ENCODE measurements at places on chromosomes 11 and 22. TPM values are rescaled to one million over a fixed set of nuclear protein-coding genes. Genes with fewer than 3 reads are reported as not detected.

The TMEM191B gene
- 0.48 TPM for total RNA-seq

The RAB38 gene
- total RNA-seq = 8.4 TPM

The SLC35E4 gene
- total RNA-seq = 3.8 TPM

The FAT3 gene
- total RNA-seq = 0.13 TPM

The NDUFC2 gene
- 187 TPM for total RNA-seq

The BEST1 gene
- total RNA-seq = 0.13 TPM

The DTX4 gene
- total RNA-seq = 25.8 TPM

The DCHS1 gene
- 0.64 TPM for total RNA-seq

The MRGPRX2 gene
- total RNA-seq = not detected

The CABP7 gene
- 0.05 TPM for total RNA-seq

The MPPED1 gene
- not detected for total RNA-seq

The GGT5 gene
- not detected for total RNA-seq

GRCh38 chr11:72629266-72629665, 45.0 kb downstream of the PDE2A start:
- H3K4me1 ChIP-seq = no peaks in the 10 kb centered on the region
- no peak overlapping the region for H3K4me3 ChIP-seq
- no peak overlapping the region for H3K27ac ChIP-seq
- H3K27me3 ChIP-seq = peaks cover 2% of the 10 kb centered on the region
- H3K36me3 ChIP-seq = no peaks in the 10 kb centered on the region

GRCh38 chr11:58830673-58831301, 13.7 kb downstream of the GLYATL2 start:
- H3K36me3 ChIP-seq = no peaks in the 10 kb centered on the region
- no peaks in the 10 kb centered on the region for H3K27me3 ChIP-seq
- H3K27ac ChIP-seq = no peak overlapping the region
- H3K4me3 ChIP-seq = no peak overlapping the region
- H3K4me1 ChIP-seq = no peaks in the 10 kb centered on the region
- no peak for DNase-seq

DNA sequence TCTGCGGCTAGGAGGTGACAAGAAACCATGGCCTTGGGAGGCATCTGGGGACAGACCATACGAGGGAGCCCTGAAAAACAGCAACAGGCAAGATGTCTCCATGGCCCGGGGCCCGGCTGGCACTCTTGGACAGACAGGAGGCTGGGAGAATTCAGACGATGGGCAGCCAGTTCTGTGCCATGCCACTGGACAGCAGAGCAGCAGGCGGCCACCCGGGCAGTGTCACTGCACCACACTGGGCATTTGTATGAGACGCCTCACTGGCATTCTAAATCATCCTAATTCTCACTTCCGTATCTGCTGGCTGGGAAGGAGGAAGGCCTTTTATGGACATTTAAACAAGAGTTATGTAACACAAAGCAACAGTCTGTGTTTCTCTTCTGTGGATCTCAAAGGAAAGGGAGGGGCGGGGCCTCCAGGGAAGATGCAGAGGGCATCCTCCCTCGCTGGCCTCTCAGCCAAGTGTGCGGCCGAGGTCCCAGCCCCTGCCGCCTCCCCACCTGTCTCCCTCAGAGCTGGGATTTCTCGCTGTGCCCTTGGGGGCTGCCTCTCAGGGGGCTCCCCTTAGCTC, 350.3 kb downstream of the SHANK2 start:
- no peaks in the 10 kb centered on the region for H3K36me3 ChIP-seq
- no peak overlapping the region for H3K27ac ChIP-seq
- DNase-seq = no peak

DNA sequence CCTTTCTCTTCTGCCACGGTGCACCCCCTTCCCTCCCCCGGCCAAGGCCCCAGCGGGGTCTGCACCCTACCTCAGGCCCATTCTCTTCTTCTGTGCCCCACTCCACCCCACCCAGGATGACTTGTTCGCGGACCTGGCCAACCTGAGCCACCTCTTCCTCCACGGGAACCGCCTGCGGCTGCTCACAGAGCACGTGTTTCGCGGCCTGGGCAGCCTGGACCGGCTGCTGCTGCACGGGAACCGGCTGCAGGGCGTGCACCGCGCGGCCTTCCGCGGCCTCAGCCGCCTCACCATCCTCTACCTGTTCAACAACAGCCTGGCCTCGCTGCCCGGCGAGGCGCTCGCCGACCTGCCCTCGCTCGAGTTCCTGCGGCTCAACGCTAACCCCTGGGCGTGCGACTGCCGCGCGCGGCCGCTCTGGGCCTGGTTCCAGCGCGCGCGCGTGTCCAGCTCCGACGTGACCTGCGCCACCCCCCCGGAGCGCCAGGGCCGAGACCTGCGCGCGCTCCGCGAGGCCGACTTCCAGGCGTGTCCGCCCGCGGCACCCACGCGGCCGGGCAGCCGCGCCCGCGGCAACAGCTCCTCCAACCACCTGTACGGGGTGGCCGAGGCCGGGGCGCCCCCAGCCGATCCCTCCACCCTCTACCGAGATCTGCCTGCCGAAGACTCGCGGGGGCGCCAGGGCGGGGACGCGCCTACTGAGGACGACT, 15.9 kb downstream of the RTN4RL2 start:
- peaks cover 24% of the 10 kb centered on the region for H3K4me1 ChIP-seq
- H3K36me3 ChIP-seq = no peaks in the 10 kb centered on the region
- H3K27me3 ChIP-seq = no peaks in the 10 kb centered on the region
- peak overlapping the region; percentile 55 for H3K27ac ChIP-seq
- peak overlapping the region; percentile 57 for H3K4me3 ChIP-seq
- DNase-seq = no peak

- no peak overlapping the region for H3K4me3 ChIP-seq
- no peaks in the 10 kb centered on the region for H3K4me1 ChIP-seq
- no peak overlapping the region for H3K27ac ChIP-seq
- no peaks in the 10 kb centered on the region for H3K27me3 ChIP-seq
Measured at GRCh38 chr11:27116684-27117083, 76.1 kb downstream of the BBOX1 start.

- H3K27ac ChIP-seq = no peak overlapping the region
- H3K36me3 ChIP-seq = no peaks in the 10 kb centered on the region
- H3K27me3 ChIP-seq = no peaks in the 10 kb centered on the region
- H3K4me1 ChIP-seq = no peaks in the 10 kb centered on the region
- DNase-seq = no peak
Measured at GRCh38 chr11:69797737-69798528, 21.3 kb downstream of the FGF3 start.

GRCh38 chr11:115896084-115896483, 391.9 kb upstream of the CADM1 start:
- DNase-seq = no peak
- H3K4me3 ChIP-seq = no peak overlapping the region
- H3K4me1 ChIP-seq = peaks cover 14% of the 10 kb centered on the region
- H3K27ac ChIP-seq = no peak overlapping the region
- no peaks in the 10 kb centered on the region for H3K36me3 ChIP-seq

GRCh38 chr11:1839924-1840779, 1.4 kb downstream of the TNNI2 start:
- H3K27ac ChIP-seq = no peak overlapping the region
- DNase-seq = no peak
- H3K4me1 ChIP-seq = peaks cover 28% of the 10 kb centered on the region
- H3K4me3 ChIP-seq = peak overlapping the region; percentile 16
- no peaks in the 10 kb centered on the region for H3K36me3 ChIP-seq

DNA sequence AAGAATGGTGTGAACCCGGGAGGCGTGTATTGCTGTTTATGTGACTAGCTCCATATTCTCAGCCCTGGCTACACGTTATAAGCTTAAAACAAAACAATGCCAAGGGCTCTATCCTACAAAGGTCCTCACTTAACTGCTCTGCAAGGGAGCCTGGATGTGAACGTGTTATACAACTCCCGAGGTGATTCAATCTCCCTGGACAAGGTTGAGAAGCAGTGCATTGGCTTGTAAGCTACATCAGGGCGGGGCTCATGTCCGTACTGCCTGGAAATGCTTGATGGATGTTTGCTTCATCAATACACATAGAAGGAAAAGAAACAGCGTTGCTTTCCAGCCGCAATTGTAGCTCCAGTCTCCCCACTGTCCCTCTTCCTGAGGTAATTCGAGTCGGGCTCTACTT, 256.9 kb upstream of the SYN3 start:
- DNase-seq = no peak
- H3K27me3 ChIP-seq = no peaks in the 10 kb centered on the region
- H3K4me3 ChIP-seq = no peak overlapping the region
- no peaks in the 10 kb centered on the region for H3K4me1 ChIP-seq

DNA sequence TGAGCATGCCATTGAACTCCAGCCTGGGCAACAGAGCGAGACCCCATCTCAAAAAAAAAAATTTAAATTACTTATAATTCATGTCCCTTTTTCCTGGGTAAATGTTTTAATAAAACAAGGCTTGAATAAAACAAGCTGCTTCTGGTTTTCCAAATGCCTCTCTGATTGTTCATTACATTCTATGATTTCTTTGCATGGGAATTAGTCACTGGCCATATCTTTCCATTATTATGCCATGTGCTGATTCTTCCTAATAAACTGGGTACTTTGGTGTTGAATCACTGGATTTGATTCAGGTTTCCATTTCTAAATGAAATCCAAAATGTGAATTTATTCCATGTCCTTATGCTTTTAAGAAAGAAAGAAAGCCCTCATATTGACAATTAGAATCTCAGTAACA, 42.6 kb downstream of the ZNF215 start:
- no peak overlapping the region for H3K27ac ChIP-seq
- DNase-seq = no peak
- no peaks in the 10 kb centered on the region for H3K36me3 ChIP-seq
- no peak overlapping the region for H3K4me3 ChIP-seq
- no peaks in the 10 kb centered on the region for H3K4me1 ChIP-seq

DNA sequence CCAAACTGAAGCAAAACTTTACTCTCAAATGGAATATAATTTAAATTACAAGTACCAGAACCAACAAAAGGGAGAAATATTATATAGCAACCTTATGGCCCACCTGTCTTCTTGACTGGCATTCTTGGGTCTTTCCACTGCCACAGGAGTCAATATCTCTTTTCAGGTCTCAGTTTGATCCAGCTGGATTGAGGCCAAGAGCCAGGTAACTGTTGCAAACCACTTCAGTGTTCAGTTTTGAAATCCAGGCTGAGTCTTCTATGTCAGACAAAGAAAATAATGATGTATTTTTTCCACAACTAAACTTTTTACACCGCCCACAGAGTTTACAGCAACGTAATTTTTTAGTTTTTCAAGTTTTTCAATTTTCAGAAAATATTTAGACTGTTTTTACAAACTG, 648 bp downstream of the DLG2 start:
- peaks cover 8% of the 10 kb centered on the region for H3K4me1 ChIP-seq
- H3K36me3 ChIP-seq = peaks cover 4% of the 10 kb centered on the region

- H3K27ac ChIP-seq = no peak overlapping the region
- no peak overlapping the region for H3K4me3 ChIP-seq
- peaks cover under 1% of the 10 kb centered on the region for H3K4me1 ChIP-seq
- DNase-seq = no peak
Measured at GRCh38 chr11:85694385-85694980, 8.5 kb upstream of the CCDC89 start.

DNA sequence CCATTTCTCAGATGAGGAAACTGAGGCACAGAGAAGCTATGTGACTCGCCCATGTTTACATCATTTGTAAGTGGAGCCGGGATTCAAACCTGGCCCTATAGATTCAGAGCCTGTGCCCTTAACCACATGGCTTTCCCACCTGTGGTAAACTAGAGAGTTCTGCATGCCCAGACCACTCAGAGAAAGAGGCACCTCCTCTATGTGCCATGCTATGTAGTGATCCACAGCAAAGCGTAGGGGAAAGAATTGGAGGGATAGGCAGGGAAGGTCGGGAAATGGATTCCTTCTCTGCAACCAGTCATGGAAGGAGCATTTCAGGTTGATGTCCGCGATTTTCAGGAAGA, 15.4 kb upstream of the POU2AF2 start:
- H3K4me1 ChIP-seq = peaks cover 10% of the 10 kb centered on the region
- DNase-seq = no peak
- H3K36me3 ChIP-seq = no peaks in the 10 kb centered on the region
- no peak overlapping the region for H3K4me3 ChIP-seq
- H3K27ac ChIP-seq = no peak overlapping the region

DNA sequence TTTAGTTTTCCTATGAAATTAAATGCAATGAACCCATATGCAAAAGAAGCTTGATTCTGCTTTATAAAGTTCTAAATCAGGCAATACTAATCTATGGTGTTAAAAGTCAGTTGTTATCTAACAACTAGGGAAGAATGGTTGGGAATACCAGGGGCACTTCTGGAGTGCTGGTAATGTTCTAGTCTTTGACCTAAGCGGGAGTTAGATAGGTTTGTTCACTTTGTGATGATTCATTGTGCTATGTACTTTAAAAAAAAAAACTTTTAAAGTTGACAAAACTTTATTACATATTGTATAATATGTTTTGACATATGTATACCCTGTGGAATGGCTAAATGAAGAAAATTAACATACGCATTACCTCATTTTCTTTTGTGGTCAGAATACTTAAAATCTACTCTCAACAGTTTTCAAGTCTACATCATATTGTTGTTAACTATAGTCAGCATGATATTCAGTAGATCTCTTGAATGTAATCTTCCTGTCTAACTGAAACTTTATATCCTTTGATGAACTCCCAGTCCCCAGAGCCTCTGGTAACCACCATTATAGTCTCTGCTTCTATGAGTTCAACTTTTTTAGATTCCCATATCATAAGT, 39.2 kb downstream of the BIRC2 start:
- no peak overlapping the region for H3K4me3 ChIP-seq
- no peaks in the 10 kb centered on the region for H3K4me1 ChIP-seq
- H3K27me3 ChIP-seq = no peaks in the 10 kb centered on the region
- no peak for DNase-seq
- peaks cover 7% of the 10 kb centered on the region for H3K36me3 ChIP-seq

GRCh38 chr11:65471447-65471891, 27.4 kb upstream of the MALAT1 start:
- peaks cover 29% of the 10 kb centered on the region for H3K4me1 ChIP-seq
- no peaks in the 10 kb centered on the region for H3K27me3 ChIP-seq
- peak overlapping the region; percentile 31 for H3K4me3 ChIP-seq
- no peak for DNase-seq

- no peak for DNase-seq
- no peaks in the 10 kb centered on the region for H3K36me3 ChIP-seq
- H3K4me1 ChIP-seq = no peaks in the 10 kb centered on the region
- H3K4me3 ChIP-seq = no peak overlapping the region
Measured at GRCh38 chr22:44671742-44672141, 30.3 kb upstream of the PRR5 start.

DNA sequence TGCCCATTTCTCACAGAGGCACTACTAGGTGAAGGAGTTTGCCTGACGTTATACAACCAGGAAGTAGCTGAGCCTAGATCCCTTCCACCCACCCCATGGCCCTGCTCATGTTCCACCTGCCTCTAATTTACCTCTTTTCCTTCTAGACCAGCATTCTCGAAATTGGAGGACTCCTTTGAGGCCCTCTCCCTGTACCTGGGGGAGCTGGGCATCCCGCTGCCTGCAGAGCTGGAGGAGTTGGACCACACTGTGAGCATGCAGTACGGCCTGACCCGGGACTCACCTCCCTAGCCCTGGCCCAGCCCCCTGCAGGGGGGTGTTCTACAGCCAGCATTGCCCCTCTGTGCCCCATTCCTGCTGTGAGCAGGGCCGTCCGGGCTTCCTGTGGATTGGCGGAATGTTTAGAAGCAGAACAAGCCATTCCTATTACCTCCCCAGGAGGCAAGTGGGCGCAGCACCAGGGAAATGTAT, 14.1 kb downstream of the PIK3IP1 start:
- DNase-seq = no peak
- H3K4me3 ChIP-seq = no peak overlapping the region
- no peaks in the 10 kb centered on the region for H3K4me1 ChIP-seq
- no peaks in the 10 kb centered on the region for H3K27me3 ChIP-seq

GRCh38 chr11:126722006-126722736, 278.4 kb downstream of the KIRREL3 start:
- no peak overlapping the region for H3K27ac ChIP-seq
- H3K36me3 ChIP-seq = no peaks in the 10 kb centered on the region
- H3K27me3 ChIP-seq = peaks cover 3% of the 10 kb centered on the region
- H3K4me3 ChIP-seq = no peak overlapping the region
- DNase-seq = no peak
- no peaks in the 10 kb centered on the region for H3K4me1 ChIP-seq

GRCh38 chr11:75269367-75269660, 28.7 kb downstream of the TPBGL start:
- H3K36me3 ChIP-seq = no peaks in the 10 kb centered on the region
- DNase-seq = no peak
- H3K4me3 ChIP-seq = no peak overlapping the region

Data from GM12878 (cell line).